ENCODE measurements at places on chromosomes 2 and 18.

DNA sequence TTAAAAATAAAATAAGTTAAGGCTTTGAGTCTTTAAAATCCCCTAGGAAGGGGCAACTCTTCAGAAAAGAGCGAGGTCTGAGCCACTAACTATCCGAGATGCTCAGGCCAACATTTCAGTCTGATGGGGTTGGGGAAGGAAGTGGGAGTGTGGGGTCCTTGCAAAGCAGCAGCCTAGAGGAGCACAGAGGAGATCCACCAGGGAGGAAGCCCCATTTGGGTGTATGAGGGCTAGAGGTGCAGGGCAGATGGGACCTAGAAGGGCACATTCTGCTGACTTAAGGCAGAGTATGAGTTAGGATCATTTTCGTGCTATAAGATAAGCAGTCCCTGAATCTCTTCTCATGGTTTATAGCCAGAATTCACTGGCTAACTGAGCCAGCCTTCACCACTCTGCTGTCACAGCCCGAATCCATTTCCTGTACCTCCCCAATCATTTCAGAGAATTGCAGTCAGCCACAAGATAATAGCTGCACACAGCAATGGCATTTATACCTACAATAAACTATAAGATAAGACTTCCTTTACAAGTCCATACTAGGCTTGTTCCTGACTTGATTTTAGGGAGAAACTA, 37.0 kb downstream of the MRPL30 start:
- DNase-seq, result no peak

DNA sequence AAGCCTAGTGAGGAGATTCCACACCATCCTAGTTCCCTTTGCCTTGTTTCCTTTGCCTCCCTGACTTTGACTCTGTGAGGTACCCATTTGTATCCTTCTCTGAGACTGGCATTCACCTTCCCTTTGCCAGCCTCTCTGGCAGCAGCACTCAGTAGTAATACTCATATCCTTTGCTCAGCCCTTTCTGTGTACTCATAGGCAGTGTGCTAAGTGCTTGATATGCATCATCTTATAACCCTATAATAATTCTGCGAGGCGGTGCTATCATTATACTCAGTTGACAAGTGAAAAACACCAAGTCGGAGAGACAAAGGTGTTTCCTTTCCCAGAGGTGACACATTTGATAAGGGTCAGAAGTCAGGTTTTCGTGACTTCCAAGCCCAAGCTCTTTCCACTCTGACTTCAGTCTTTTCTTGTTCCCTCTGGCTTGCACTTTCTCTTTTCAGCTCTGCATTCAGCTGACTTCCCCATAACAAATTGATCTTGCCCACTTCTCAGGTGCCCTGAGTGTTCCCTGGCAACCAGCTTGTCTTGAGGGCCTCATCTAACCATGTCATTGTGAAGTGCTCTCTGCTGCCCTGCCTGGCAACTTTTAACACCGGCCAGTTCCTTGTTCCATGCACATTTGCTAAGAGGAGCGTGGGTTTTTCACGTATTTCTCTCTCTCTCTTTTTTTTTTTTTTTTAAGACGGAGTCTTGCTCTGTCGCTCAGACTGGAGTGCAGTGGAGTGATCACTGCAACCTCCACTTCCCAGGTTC, 94.5 kb upstream of the UPP2 start:
- peak; percentile 4 for DNase-seq

GRCh38 chr2:32863803-32864202, 83.0 kb upstream of the LTBP1 start:
- no peak for DNase-seq

DNA sequence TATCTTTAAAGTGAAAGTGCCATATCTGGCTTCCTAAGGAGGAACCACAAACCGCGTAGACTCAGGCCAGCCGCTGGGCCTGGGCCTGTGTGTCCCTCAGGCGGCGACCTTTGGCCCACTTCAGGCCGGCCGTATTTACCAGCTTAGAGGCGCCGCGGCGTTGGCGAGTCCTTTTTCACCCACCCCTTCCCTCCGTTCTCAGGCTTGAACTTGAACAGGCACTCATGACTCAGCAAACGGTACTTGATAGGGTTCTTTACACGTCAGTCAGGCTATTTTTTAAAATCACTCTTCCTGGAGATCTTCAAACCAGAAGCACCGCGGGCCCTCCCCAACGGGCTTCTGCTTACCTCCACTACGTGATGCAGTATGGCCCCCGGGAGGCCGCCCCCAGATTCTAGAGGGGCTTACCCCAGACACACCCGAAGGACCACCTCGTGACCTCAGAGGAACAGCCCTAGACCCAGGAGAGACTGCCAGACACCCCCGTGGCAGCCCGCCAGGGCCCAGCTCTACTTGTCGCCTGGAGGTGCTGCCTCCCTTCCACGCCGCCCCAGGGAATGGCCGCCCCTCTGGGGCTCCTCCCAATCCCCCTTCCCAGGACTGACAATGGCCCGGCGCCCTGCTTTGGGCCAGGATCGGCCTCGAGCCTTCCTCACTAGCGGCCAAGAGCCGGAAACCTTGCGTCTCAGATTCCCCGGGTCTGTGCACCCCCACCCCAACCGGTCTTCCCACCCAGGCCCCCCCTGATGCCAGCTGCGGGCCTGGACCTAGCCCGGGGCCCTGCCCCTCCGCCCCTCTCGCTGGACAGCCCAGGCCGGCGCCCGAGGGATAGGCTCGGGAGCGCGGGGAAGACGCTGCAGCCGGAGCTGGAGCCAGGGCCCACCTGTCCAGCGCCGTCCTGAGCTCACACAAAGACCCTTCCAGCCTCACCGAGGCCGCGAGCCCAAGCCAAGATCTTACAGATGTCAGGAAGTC, 33.8 kb upstream of the IMPA2 start:
- peak; percentile 99 for DNase-seq

- peak; percentile 86 for DNase-seq
Observed at GRCh38 chr18:54776282-54776977, 51.8 kb upstream of the RAB27B start.

GRCh38 chr18:3931013-3931315, 481.0 kb downstream of the TGIF1 start:
- DNase-seq, result no peak

- DNase-seq, result no peak
Observed at GRCh38 chr2:219016721-219017120, 23.5 kb upstream of the CRYBA2 start.

DNA sequence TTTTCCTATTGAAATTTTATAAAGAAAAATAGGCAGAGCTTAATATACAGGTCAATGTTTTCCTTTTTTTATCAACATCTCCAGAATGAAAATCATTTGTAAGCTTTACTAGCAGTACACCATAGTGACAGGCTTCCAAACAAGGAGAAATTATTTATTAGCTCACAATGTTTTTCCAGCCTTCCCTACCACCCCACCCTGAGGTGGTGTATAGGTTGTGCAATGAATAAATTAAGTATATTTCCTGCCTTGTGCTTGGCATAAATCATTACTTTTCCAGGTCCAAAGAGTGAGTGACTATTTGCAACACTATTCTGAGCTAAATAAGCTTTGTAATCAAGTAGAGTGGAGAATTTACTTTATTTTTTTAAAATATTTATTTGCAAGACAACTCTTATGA, 876.2 kb upstream of the POU3F3 start:
- DNase-seq, result no peak

DNA sequence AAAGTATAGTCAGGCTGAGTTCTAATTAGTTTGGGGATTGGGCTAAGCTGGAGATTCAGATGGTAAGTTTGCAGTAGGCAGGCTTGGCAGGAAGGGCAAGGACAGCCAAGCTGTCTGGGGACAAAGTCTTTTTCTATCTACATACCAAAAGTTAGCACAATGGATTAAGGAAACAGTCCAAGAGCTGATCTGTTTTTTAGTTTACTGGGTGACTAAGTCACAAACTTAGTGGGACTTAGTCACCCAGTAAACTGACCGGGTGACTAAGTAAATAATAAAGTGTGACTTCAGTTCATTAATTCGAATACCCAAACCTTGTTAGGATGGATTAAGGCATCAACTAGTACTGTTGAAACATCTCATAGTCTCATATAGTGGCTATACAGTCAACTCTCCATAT, 1386.0 kb upstream of the CELF4 start:
- DNase-seq, result no peak
